Stimulated activated CD4-positive, alpha-beta T cell treated with anti-CD3 and anti-CD28 coated beads, Interleukin-1b, Interleukin-23, amount 100 ng/mL, for 1 hour (primary cell): ENCODE measurements at places on chromosomes 4 and X.
A peak's percentile ranks its signal among the peaks of the same experiment; 100 is the strongest.

GRCh38 chrX:9644335-9644734, 121.3 kb downstream of the GPR143 start:
- no peak for DNase-seq

GRCh38 chrX:117641913-117642656, 474.5 kb downstream of the KLHL13 start:
- DNase-seq: no peak

DNA sequence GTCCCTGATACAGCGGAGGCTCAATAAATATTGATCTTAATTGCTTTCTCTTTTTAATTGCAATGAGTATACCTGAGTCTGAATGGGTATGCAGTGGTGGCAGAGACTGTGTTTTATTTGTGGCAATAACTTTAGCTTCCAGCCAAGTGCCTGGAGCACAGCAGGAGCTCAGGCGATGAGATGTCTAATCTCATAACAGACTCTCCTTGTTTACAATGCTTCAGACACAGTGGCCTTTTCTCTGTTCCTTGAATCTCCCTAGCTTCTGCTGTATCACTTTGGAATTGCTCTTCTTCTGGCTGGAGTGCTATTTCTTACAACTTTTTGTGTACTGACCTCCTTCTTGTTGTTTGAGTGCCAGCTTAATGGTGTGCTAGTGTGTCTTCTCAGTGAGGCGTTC, 91.5 kb upstream of the UNC5C start:
- DNase-seq: no peak

- DNase-seq: no peak
Observed at GRCh38 chrX:45761920-45762319, 561.2 kb upstream of the DIPK2B start.

GRCh38 chr4:19739101-19739651, 512.5 kb upstream of the SLIT2 start:
- DNase-seq: no peak

DNA sequence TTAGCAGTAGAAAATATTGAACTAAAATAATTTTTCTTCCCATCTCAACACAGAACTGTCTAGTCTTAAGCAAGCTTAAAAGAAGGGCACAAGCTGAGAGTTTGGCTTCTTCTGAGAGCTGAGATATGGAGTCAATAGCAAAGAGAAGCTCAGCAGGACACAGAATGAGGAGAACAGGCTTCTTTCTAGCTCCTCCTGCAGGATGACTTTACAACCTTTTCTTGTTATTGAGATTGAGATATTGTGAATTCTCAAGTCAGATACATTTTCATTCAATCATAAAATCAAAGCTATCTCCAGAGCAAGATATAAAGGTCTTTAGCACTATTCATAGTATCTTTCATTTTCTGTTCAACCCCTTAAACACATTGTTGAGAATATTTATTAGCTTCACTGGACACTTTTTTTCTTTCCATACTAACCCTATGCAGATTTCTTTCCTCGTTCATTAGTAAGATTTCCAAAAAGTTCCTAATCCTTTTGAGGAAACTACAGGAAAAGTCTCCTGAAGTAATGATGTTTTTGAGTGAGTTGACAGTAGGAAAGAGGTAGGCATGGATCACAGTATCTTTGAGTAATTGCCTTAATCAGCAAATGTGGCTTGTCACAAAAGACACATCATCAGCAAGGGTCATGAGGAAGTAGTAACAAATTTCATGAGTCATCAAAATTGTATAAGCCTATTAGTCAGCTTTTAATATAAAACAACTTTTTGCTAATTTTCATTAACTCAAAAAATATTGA, 17.8 kb upstream of the CXCL3 start:
- DNase-seq: no peak

- no peak for DNase-seq
Observed at GRCh38 chr4:121168446-121169281, 4.5 kb upstream of the TNIP3 start.

DNA sequence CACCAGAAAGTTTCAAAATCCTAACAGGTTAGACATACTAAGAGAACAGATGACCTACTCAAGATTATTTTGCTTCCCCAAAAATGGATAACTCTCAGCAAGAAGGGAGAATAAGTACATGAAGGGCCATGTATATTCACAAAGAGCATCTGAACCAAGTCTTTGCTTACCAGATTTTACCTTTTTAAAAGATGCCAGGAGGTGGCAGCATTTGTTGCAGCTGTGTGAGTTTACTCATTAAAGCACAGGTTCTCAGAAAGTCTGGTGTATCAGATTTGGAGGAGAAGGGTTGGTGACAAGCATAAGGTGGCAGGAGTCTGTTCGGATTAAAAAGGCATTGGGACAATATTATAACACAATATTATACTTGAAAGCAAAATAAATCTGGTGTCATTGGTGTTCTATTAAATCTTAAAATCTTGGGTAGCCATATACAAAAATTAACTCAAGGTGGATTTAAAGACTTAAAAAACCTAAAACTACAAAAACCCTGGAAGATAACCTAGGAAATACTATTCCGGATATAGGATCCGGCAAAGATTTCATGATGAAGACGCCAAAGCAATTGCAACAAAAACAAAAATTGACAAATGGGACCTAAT, 51.3 kb upstream of the NFKB1 start:
- peak; percentile 18 for DNase-seq

DNA sequence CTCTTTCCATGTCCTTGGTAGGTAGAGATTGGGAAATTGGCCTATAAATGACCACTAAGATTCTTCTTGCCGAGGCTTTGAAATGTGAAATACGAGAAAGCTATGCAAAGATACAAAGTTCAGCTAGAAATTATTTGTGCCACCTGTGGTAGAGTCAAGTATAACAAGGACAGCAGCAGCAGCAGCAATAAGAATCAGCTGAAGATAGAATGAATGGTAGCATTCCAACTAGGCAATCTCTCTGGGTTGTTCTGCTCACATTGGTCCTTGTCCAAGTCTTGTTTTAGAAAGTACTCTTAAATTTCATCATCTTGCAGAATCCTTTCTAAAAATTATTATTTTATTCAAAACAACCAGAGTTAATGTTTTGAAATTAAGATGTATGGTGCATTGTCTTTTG, 67.8 kb upstream of the PCDH10 start:
- no peak for DNase-seq

GRCh38 chr4:141132072-141132708, 1.1 kb downstream of the RNF150 start:
- no peak for DNase-seq

DNA sequence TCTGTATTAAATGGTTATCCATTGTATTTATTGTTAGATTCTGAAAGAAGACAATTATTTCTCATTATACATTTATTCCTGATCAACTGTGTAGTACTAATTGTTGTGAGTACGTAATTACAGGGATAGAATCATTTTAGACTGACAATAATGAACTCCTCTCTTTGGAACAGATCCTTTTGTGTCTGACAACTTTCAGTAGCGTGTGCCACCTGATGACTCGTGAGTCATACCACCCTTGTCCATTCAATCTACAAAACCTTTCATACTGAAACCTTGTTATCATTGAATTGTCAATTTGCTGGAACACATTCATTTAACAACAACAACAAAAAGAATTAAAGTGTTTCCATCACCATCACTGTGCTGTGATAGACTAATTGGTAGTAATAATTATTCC, 602.7 kb upstream of the PCDH7 start:
- DNase-seq: no peak

DNA sequence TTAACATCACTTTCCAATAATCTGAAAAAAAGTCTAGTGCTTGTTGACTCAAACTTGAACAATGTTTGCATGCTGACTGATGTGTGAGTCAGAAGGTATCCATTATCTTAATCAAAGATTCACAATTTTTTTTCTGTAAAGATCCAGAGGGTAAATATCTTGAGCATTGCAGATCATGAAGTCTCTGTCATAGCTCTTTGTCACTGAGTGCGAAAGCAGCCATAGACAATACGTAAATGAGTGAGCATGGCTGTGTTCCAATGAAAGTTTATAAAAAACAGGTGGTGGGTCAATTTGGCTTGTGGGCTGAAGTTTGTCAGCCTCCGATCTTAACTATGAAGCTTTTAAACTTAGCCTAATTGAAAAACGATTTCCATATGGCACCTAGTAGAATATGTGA, 37.7 kb downstream of the NHS start:
- no peak for DNase-seq

DNA sequence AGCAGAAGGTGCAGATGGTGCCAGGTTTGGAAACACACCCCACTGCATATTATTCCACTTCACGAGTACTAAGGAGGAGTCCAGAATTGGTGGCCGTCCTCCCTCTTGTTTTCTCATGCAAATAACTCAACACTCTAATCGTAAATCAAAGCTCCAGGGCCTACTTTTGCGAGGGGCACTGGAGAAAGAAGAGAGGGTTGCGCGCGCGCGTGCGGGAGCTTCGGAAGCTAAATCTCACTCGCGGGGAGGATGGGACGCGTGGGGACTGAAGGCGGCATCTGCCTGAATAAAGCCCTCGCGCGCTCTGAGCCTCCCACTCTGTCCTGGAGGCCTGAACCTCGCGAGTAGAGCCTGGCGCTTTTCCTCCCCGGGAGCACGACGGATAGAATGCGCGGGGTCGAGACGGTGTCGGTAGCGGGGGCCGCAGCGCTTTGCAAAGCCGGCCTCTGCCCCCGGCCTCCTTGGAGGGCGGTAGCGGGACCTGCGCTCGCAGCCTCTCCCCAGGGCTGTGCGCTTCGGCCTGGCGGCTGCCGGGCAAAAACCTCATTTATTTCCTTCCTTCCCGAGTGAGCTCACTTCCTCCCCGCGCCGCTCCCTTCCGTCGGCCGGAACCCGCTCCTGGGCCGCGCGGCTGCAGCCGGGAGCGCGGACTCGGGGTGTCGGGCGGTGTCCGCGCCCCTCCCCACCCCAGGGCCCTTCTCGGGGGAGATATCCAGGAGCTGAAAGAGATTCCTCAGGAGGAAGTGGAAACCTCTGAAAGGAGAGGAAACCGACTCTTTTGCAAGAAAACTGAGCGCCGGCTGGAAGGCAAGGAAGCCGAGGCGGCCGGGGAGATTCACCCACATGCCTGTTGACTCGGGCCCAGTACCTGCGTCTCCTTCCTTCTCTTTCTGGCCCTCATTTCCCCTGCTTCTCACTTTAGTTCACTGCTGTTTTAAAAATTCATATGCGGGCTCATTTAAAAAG, 20.7 kb downstream of the HAND2 start:
- DNase-seq: no peak

- DNase-seq: no peak
Observed at GRCh38 chrX:153381684-153382532, 19.2 kb downstream of the PNMA6E start.

DNA sequence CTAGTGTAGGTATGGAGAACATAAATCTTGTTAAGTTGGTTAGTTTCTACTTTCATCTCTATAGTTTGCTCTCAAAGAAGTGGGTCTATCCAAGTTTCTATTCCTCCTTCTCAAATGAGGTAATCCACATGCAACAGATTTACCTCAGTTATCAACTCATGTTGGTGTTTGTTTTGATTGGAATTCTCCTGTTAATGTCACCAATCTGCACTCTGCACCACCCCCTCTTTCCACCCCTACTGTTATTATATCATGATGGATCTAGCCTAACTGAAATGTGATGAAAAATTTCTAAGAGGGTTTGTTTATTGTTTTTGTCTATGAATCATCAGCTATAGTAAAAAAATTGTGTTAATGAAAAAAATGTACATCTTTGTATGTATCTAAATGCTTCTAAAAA, 66.1 kb downstream of the AGTR2 start:
- no peak for DNase-seq

- no peak for DNase-seq
Observed at GRCh38 chr4:169295822-169296221, 25.1 kb upstream of the SH3RF1 start.

GRCh38 chr4:2105559-2105958, 46.4 kb downstream of the NAT8L start:
- no peak for DNase-seq

DNA sequence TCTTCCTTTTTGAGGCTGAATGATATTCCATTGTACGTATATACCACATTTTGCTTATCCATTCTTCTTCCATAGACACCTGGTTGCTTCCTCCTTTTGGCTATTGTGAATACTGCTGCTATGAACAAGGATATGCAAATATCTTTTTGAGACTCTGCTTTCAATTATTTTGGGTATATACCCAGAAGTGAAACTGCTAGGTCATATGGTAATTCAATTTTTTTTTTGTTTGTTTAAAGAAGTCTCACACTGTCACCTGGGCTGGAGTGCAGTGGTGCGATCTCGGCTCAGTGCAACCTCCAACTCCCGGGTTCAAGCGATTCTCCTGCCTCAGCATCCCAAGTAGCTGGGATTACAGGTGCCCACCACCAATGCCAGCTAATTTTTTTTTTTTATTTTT, 75.3 kb downstream of the METTL14 start:
- DNase-seq: no peak

GRCh38 chr4:151192556-151193235, 84.3 kb upstream of the PRSS48 start:
- no peak for DNase-seq

DNA sequence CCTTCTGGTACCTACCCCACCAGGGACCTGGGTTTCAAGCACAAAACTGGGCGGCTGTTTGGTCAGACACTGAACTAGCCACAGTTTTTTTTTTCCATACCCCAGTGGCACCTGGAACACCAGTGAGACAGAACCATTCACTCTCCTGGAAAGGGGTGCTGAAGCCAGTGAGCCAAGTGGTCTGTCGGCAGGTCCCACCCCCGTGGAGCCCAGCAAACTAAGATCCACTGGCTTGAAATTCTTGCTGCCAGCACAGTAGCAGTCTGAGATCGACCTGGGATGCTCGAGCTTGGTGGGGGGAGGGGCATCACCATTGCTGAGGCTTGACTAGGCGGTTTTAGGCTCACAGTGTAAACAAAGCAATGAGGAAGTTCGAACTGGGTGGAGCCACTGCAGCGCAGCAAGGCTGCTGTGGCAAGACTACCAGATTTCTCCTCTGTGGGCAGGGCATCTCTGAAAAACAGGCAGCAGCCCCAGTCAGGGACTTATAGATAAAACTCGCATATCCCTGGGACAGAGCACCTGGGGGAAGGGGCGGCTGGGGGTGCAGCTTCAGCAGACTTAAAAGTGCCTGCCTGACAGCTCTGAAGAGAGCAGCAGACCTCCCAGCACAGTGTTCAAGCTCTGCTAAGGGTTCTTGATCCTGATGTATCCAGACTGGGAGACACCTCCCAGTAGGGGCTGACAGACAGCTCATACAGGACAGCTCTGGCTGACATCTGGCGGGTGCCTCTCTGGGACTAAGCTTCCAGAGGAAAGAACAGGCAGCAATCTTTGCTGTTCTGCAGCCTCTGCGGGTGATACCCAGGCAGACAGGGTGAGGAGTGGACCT, 223.0 kb downstream of the COX18 start:
- DNase-seq: no peak
